Liver (tissue), 10 donors: ENCODE measurements at places on chromosomes 7 and 10. TPM values are rescaled to one million over a fixed set of nuclear protein-coding genes. Genes with fewer than 3 reads are reported as not detected.

The MYL7 gene
- total RNA-seq, result not detected

DNA sequence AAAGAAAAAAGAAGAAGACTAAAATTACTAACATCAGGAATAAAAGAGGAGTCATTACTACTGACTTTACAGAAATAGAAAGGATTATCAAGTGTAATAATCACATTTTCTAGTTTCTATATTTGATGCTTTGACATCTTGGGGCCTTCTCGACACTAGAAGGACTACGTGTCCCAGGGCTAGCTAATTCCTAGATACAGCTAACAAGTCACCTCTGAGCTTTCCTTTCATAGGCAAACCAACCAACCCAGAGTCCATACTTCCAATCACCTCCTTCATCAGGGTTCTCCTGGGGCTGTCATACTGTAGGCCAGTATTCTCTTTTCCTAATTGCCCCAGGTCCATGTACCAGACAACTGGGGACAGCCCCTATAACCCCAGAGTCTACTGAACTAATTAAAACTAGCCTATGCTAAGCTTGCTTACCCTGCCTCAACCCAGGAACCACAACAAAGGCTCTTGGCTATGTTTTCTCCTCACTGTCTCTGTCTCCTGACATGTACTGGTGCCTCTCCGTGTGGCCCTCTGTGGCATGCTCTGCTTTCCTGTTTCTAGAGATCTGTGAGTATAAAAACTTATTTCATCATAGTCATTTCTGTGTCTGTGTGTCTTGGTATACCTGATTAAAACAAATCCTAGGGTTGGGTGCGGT lies 6.7 kb upstream of the PARP12 start:
- DNase-seq, result no peak

- no peak for DNase-seq
These were observed 102.0 kb upstream of the ARMC3 start for GRCh38 chr10:22825841-22826240.

DNA sequence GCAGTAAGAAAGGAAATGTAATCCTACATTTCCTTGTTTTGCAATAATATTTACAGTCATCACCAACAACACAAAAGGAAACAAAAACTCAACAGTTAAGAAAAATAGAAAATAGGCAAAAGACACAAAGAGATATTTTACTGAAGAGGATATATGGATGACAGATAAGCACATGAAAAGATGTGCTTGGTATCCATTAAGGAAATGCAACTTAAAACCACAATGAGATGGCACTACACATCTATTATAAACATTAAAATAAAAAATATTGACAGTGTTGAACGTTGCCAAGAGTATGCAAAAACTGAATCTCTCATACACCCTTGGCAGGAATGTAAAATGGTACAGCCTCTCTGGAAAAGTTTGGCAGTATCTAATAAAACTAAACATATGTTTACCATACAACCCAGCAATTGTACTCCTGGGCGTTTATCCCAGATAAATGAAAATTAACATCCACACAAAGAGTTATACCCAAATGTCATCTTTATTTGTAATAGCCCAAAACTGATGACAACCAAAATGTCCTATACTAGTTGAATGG lies 5.4 kb downstream of the CEP41 start:
- no peak for DNase-seq

- DNase-seq, result no peak
These were observed 67.1 kb upstream of the MAGI2 start for GRCh38 chr7:79520543-79520942.

The AKR1D1 gene
- total RNA-seq, result 19.5 TPM
